Sigmoid colon (tissue), 7 donors: ENCODE measurements at places on chromosomes 6 and 20.

DNA sequence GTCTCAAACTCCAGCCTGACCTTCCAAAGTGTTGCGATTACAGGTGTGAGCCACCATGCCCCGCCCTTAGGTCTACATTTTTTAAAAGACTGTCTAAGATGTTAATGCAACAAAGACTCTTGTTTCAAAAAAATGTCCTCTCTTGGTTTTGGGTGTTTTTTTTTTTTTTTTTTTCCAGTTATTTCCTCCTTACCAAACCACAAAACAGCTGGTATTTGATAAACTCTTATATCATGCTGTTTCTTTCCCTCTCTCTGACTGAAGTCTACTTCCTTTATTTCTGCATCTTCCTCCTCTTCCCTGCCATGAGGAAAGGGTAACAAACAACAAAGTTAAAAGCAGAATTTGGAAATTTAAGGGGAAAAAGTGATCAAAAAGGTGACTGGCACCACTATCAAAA lies 21.2 kb downstream of the STK38 start:
- no peak for DNase-seq

GRCh38 chr20:11084508-11084907 lies 410.7 kb upstream of the JAG1 start:
- no peak for DNase-seq

DNA sequence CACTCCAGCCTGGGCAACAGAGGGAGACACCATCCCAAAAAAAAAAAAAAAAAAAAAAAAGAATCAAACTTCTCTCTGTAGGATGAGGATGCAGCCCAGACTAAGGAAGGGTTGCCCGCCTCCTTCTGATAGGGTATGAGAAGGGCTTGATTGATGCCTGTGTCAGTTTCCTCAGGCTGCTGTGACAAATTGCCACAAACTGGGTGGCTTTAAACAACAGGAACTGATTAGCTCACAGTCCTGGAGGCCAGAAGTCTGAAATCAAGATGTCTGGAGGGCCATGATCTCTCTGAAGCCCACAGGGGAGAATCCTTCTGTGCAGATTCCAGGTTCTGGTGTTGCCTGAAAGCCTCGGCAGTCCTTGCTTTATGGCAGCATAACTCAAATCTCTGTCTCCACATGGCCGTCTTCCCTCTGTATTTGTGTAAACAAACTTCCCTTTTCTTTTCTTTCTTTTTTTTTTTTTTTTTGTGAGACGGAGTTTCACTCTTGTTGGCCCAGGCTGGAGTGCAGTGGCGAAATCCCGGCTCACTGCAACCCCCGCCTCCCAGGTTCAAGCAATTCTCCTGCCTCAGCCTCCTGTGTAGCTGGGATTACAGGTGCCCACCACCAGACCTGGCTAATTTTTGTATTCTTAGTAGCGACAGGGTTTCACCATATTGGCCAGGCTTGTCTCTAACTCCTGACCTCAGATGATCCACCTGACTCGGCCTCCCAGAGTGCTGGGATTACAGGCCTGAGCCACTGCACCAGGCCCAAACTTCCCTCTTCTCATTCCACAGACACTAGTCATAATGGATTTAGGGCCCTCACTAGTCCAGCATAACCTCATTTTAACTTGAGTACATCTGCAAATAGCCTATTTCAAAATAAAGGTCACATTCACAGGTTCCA lies 11.2 kb upstream of the CDK19 start:
- DNase-seq, result peak; percentile 72

DNA sequence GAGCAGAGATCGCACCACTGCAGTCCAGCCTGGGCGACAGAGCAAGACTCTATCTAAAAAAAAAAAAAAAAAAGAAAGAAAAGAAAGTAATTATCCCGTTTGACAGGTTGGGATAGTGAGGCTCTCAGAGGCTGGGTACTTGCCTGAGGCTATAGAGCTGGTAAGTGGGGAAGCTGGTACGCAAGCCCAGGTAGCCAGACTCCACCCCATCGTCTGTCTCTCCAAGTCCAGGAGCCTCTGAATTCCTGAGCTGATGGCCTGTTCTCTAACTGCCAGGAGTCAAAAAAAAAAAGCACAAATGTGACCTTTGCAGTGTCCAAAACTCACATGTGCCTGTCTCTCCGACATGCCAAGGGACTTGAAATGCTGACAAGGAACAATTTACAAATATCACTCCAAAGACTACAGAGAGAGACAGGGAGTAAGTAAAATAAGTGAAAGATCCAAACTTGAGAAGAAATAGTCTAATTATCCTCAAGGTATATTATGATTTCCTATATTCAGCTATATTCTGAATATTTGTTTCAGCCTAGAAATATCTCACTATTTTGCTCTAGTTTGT lies 109.1 kb upstream of the SCAF8 start:
- no peak for DNase-seq

DNA sequence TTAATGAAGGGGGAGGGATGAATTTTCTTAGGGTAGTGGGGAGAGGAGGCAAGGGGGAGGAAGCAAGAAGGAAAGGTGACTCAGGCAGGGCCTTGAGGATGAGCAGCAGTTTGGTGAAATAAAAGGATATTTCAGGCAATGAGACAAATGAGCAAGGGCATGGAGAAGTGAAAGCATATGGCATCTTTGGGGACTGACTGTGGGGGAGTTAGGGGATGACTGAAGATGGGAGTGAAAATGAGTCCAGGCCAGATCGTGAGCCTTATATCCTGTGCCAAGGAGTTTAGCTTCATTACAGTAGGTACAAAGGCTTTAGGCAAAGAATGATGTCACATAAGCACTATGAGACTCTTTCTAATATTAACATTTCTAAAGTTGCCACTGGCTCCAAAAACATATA lies 51.9 kb downstream of the ILRUN start:
- no peak for DNase-seq

- DNase-seq, result no peak
Measured at GRCh38 chr6:21064756-21065340, 528.7 kb upstream of the SOX4 start.

DNA sequence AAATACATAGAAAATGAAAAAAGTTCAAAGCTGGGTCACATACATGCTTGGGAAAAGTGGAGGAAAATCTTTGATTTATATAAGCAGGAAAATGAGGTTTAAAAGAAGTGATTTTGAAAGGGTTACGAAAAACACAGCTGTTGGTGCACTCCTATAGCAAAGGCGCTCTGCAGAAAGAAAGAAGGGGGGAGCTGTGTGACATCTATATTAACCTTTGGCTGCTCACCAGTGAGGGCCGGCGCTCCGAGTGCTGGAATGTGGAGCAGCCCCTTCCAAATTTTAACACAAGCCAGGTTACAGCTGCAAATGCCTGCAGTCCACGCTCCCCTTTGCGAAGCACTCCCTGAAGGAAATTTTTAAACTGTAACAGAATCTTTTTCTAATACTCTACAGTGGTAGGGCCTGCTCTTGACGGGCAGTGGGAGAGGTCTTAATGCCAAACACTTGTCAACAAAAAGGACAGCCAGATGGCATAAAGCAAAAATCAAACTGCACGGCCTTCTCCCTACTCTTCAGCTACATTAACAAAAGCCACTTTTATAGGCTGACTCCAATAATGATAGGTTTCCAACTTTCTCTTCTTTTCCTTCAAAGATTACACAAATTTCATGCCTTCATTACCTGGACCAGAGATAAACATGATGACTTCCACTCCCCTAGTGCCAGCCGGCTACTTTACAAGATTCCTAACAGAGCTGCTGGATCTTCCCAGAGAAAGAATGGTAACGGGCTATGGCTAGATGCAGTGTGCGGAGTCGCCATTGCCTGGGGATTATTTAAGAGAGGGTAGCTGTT lies 4.8 kb downstream of the BMP7 start:
- no peak for DNase-seq

DNA sequence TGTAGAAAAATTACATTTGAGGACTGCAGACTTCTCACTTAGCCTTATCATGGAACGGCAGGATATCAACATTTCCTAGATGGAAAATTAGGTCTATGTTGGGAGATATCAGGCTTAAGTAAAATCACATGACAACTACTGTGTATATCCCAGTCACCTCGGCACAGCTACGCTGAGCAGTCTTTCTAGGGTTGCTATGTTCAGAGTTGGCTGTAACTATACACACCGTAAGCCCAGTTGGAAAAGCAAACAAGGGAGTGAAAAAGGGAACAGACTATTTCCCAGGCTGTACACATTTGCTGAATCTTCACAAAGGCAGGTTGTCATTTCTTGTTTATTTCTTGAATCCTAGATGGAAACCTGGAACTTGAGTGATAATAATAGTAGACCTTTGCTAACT lies 80.7 kb upstream of the PTPRK start:
- DNase-seq, result no peak

- DNase-seq, result no peak
Measured at GRCh38 chr6:28090917-28091586, 10.7 kb downstream of the ZNF165 start.

DNA sequence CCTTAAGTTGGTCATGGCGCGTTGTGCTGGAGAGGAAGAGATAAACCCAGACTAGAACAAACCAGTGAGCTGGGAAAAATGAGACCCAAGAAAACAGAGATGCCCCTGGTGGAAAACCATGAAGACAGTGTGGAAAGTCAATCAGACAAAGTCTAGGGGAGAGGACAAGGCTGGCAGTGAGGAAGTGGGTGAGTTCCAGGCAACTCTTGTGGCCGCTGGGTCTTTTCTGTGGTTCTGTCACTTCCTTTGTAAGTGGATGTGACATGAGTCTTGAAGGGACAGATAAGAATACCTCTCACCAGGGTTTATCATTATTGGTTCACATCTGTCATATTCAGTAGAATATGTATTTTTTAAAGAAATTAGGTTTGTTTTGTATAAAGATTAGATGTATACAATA lies 738.4 kb downstream of the DHX35 start:
- DNase-seq, result no peak

- DNase-seq, result no peak
Measured at GRCh38 chr20:48283470-48284110, 498.3 kb upstream of the SULF2 start.

DNA sequence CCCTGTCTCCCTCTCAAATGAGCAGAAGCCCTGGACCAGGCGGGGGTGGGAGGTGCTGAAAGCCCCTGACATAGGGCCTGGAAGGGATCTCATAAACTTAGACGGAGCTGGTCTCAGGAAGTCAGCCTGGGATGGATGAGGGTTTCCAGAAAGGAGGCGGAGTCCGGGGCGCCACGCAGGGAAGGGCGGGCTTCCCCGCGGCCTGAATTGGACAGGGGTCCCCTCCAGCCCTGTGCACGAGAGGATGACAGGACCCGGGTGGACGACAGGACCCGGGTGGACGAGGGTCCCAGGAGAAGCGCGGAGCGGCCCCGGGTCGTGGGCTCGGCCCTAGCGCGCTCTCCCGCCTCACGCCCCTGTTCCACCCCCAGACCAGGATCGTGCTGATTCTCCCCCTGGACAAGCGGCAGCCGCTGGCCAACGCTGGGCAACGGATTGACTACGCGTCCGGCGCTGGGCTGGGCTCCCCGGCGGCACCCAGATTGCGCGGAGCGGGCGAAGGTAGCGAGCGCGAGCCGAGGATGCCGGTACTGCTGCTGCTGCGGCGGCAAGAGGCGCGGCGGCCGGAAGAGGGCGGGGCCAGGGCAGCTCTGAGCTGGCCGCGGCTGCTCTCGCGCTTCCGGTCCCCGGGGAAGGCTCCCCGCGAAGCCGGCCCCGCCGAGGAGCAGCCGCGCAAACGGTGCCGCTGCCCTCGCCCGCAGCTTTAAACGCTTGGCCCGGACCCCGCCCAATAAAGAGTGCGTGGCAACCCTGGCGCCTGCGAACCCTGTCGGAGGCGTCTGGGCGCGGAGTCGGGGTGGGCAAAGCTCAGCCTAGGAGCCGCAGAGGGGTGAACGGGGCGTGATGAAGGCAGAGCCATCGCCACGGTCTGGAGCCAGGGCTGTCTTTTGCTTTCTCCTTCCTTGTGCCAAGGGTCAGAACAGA lies 1.3 kb downstream of the C20orf144 start:
- DNase-seq, result peak; percentile 91

DNA sequence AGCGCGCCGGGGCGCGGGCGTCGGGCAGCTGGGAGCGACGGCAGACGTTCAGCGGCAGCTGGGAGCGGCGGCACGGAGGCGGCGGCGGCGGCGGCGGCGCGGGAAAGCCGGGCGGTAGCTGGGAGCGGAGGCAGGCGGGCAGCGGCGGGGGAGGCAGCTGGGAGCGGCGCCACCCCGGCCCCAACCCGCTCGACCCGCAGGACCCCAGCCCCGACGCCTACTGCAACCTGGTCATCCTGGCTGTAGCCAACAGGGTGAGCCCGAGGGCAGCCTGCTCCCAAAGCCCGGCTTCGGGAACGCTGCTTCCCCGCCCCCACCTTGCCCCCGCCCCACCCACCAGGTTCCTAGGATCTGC lies 8.9 kb downstream of the CCM2L start:
- DNase-seq, result no peak

- no peak for DNase-seq
Measured at GRCh38 chr20:6993011-6993410, 225.5 kb downstream of the BMP2 start.

DNA sequence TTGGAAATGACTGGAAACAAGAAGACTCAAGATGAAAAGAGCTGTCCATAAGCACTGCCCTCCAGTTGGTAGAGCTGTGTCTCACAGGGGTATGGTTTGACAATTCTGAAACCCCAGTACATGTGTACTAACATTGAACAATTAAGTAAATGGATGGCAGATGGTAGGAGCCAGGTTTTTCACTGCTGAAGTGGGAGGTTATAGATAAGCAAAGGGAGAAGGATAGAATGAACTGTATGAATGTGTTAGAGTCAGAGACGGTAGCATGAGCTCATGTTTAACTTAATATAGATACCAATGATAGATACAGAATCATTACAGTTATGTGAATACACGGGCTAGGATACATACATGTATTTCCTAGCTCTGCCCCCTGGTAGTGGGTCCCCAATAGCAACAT lies 95.0 kb upstream of the SIRPA start:
- no peak for DNase-seq

DNA sequence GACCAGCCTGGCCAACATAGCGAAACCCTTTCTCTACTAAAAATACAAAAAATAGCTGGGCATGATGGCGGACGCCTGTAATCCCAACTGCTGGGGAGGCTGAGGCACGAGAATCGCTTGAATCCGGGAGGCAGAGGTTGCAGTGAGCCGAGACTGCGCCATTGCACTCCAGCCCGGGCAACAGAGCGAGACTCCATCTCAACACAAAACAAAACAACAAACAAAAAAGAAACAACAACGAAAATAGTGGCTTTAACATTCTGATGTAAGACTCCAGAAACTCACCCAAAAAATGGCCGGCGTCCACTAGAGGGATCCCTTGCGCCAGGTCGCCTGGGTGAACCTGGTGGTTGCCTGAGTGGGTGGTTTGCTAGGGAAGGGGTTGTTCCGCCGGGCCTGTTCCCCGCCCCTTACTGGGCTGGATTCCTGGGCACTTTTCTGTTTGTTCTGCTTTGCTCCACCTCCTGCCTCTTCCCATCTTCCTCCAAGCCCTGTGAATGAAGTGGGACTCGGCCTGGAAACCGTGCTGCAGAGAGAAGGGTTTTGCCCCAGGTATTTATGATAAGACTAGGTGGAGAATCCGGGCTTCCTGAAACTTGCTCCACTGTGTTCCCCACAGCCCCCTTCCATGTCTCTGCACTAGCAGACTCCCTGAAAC lies 1.5 kb downstream of the PABPC1L start:
- no peak for DNase-seq

DNA sequence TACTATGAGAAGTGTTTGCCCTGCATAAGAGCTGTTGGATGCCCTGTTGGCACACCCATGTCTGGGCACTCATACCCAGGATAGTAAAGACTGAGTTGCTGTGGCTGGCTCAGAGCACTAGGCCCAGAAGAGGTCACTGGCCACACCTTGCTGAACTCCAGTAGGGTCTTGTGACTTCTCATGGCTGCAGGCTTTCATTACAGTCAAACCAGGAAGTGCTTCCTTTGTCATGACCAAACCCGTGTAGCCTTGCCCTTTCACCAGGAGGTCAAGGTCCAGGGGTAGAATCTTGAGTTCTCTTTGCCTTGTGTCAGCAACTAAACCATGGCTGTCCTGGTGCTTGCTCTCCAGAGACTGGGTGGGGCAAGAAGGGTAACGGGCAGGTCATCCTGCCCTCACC lies 49.5 kb downstream of the CD164 start:
- no peak for DNase-seq
